ENCODE measurements at places on chromosomes 2 and 18.

- DNase-seq, result no peak
Measured at GRCh38 chr2:203645831-203646230, 60.6 kb upstream of the CD28 start.

GRCh38 chr2:15968280-15969178 lies 28.2 kb downstream of the MYCN start:
- no peak for DNase-seq

DNA sequence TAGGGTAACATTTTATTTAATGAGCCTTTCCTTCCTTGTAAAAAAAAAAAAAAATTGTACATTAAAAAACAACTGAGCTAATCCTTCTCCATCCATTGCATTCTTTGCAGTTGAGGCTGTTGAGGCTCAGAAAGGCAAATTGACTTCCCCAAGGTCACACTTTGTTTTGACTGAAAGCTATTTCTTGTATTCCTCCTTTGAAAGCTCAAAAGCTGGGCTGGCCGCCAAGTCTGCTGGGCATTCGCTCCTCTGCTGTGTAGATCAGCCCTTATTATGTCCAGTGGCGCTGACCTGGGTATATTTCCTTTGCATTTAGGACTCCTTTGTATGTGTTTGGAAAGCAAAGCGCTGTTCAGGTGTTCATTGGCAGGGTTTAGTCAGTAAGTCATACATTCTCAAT lies 44.0 kb downstream of the SGPP2 start:
- no peak for DNase-seq

- no peak for DNase-seq
Measured at GRCh38 chr2:75432761-75433361, 127.9 kb downstream of the EVA1A start.

DNA sequence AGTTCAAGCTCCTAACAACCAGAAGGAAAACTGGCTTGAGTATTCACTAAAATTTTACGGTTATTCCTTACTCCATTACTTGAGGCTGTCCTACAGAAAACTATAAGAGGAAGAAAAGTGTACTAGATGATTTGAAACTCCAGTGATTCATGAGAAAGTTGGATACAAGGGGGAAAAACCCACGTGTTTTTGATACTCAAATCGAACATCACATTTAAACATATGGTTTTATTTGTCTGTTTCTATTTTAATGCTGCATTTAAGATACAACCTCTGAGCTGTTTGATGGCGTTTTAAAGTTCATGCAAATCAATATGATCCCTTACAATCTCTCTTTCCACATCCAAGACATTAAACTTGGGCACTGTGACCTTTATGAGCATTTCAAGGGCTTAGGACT lies 125.1 kb upstream of the LMAN1 start:
- no peak for DNase-seq

DNA sequence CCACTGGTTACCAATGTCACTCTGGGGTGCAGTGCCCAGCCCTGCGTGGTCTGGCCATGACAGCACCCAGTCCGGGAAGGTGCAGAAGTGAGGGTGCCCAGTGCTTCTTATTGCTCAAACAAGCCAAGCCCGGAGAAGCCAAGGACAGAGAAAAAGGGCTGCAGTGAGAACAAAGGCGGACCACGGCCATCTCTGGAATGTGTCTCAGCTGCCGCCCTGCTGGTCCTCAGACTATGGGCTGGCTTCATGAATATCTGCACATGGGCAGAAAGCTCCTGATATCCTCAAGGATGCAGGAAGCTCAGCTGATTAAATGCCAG lies 28.7 kb downstream of the COPS9 start:
- no peak for DNase-seq

DNA sequence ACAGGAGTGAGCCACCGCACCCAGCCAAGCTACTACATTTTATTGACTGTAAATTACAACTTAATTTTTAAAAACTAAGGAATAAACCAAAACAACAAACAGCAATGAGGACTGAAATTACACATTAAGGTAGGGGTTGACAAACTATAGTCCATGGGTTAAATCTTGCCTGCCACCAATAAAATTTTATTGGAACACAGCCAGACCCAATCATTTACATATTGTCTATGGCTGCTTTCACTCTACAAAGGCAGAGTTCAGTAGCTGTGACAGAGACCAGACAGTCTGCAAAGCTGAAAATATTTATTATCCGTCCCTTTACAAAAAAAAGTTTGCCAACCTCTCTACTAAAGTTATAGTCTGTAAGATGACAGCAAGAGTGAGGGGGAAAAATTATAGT lies 24.3 kb upstream of the UGP2 start:
- DNase-seq, result no peak

DNA sequence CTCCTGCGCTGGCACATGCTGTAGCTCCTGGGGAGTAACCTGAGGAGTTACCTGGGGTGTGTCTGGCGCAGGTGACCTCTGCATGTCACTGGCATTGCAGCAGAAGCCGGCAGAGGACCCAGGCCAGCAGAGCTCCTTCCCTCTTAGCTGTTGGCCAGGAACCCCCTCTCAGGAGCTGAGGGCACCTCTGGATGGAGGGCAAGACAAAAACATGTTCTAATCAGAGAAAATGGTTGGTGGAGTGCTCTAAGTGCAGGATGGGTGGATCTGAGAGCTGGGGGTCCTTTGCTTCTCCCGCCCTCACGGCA lies 44.9 kb upstream of the SNTG2 start:
- no peak for DNase-seq

DNA sequence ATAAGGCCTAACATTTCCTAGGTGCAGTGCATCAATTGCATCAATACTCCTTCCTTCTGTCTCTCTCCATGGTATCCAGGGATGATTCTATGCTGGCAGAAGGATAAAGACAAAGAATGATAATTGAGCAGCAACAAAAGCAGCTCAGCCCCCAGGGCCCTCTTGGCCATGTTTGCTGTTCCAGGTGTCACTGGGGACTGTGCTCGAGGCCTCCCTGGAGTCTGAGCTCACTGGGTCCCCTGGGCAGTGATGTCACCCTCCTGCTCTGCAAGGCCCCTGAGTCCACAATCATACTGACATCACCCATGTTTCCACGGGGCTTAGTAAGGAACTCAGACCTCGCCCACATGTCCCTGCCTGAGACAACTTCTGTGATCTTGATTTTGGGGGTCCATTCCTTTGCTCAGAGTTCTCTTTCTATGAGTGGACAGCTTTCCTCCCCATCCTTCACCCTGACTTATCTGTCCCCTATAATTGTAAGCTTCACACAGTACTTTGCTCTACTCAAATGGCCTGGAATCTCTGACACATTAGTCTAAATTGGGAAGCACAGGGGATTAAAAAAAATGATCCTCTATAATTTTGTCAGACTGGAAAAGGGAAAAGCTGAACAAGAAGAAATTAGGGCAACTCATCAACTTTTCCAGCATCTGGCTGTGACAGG lies 15.8 kb upstream of the EXOC6B start:
- no peak for DNase-seq

DNA sequence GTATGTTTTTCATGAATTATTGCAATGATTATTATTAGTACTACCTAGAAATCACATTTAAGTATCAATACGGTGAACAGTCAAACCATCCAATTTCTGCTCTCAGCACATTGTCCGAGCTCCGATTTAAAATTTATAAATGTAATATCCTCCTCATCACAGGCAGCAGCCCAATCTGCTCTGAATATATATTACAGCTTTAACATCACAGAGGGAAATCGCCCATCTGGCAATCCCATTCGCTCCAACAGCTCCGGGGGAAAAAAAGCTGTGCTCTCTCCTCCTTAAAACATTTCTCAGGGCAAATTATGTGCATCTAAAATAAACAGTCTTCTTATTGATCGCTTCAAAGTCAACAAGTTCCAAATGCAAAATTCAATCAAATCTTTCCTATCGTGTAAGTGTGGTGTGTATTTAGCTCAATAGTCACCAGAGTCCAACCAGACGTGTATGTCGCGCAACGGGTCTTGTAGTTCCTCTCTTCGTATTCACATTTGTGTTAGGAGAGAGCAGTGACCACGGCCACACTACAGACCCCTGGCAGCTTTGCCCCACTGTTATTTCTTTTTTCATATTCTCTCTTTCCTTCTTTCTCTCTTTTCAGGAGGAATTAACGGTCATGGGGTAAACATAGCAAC lies 2.4 kb downstream of the FIGN start:
- DNase-seq, result no peak
